ENCODE measurements at places on chromosomes 13 and 19. TPM values are rescaled to one million over a fixed set of nuclear protein-coding genes. Genes with fewer than 3 reads are reported as not detected.

- no peak for DNase-seq
These were observed 159.1 kb downstream of the GPC5 start for GRCh38 chr13:91557328-91558090.

GRCh38 chr19:5025027-5025426 is 56.1 kb downstream of the KDM4B start:
- no peak for DNase-seq

DNA sequence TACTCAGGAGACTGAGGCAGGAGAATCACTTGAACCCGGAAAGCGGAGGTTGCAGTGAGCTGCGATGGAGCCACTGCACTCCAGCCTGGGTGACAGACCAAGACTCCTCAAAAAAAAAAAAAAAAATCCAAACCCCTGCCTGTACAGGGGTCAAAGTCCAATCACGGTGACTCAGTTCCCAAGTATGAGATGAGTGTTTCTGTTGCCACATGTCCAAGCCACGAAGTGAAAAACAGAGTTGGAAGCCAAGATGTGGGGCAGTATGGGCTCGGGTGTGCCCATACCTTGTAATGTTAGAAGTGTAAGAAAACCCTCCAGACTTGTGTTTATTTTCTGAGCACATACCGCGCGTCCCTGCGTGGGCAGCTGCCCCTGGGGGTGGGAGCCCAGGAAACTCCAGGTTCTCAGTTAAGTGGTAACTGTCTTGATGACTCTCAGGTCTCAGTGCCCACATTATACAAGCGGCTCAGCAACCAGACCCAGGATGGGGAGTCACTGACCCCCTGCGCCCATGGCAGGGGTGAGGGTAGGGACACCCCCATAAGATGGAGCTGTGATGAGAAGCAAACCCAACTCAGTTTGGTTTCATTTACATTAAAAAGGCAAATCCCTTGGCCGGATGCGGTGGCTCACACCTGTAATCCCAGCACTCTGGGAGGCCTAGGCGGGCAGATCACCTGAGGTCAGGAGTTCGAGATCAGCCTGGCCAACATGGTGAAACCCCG is 1.2 kb upstream of the GPX4 start:
- no peak for DNase-seq

- DNase-seq = peak; percentile 75
These were observed 755 bp upstream of the RAB3A start for GRCh38 chr19:18204394-18205199.

Gene PCP2
- total RNA-seq = not detected

Gene INSL3
- total RNA-seq = not detected

DNA sequence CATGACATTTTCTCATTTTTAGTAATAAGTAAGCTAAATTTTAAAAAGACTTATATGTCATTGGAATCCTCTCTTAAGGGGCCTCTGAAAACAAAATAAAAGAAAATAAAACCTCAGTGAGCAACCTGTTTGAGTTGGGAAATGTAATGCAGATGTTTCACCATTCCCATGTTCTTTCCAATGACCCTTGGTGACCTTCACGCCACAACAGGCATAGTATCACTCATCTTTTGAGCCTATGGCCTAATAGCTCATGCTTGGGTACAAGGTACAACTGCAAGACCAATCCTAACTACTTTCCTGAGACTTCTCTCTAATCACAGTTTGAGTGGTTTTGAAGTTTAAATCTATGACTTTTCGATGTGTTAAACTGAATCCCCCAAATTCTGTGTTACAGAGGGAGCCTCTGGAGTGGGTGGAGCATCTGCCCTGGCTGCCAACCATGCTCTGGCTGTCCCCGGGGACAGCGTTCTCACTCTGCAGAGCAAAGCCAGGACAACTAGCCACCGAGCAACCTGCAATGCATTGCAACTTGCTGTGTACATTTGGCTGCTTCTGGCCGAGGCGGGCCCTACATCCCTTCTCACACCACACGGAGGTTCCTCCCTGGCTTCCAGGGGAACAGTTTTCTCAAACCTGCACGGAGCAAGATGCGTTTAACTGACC is 307.9 kb upstream of the MAB21L1 start:
- no peak for DNase-seq

Gene GPC5
- total RNA-seq = 2.5 TPM

Gene PRSS57
- total RNA-seq = not detected

Gene MBD3L3
- not detected for total RNA-seq

DNA sequence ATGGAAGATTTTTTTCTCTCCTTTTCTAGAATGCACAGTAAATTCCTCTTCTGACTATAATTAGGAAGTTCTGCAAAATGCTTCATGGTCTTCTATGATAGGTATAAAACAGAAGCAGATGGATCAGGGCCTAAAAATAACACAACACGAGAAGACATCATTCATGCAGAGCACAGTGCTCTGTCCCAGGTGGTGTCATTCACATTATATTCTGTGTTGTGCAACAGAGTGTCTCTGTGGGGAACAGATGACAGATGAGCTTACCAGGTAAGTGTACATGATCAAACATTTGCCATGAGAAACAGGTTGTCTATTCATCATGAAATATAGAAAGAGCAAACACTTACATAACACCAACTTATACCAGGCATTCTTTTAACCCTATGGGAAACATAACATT is 288.3 kb downstream of the KCTD12 start:
- no peak for DNase-seq

Gene BRSK1
- 6.5 TPM for total RNA-seq

DNA sequence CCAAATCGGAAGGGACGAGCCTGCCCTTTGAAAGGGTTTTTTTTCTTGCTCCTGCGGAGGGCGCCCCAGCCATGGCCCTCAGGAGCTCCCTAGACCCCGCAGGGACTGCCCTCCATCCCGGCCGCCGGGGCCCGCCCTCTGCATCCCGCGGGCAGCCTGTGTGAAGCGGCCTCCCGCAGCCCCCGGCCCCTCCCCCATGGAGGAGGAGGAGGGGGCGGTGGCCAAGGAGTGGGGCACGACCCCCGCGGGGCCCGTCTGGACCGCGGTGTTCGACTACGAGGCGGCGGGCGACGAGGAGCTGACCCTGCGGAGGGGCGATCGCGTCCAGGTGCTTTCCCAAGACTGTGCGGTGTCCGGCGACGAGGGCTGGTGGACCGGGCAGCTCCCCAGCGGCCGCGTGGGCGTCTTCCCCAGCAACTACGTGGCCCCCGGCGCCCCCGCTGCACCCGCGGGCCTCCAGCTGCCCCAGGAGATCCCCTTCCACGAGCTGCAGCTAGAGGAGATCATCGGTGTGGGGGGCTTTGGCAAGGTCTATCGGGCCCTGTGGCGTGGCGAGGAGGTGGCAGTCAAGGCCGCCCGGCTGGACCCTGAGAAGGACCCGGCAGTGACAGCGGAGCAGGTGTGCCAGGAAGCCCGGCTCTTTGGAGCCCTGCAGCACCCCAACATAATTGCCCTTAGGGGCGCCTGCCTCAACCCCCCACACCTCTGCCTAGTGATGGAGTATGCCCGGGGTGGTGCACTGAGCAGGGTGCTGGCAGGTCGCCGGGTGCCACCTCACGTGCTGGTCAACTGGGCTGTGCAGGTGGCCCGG is 815 bp downstream of the MAP3K10 start:
- DNase-seq = peak; percentile 62

GRCh38 chr13:48431987-48432615 is 19.2 kb upstream of the LPAR6 start:
- DNase-seq = no peak

Gene OR7A17
- total RNA-seq = not detected

Gene HCST
- 14.3 TPM for total RNA-seq

DNA sequence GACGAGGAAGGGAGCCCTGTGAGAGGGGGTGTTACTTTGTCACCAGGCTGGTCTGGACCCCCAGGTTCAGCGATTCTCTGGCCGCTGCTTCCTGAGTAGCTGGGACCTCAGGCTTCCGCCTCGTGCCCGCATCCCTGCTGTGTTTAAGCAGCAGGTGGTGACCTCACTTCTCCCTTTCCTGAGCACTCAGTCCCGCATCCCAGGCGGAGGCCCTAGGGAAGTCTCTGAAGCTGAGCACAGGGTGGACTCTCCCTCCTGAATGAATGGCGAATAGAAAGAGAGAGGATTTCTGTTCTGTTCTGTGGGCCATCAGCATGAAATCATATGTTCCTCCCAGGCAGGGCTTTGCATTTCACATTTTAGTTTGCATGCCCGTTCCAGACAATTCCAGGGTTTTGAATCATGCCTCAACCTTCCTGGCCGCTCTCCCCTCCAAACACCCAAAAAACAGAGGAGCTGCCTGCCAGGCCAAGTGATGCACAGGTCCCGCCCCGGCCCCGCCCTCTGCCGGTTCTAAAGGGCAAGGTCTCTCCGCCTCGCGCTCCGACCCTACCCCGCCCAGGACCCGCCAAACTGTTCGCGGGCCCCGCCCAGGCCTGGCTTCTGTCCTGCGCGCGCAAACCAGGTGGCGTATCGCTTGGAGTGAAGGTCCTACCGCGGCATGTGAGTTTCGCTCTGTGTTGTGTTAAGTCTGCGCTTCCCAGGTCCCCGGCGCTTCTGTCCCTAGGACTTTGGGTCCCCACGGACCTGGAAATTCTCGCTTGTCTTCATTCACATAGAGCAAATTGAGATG is 35.1 kb upstream of the ZNF808 start:
- DNase-seq = no peak

All from sciatic nerve (tissue), 2 donors.